NCI-H1092 treated with DMSO at 0.1 percent for 48 hours (cell line): ENCODE measurements at places on chromosomes 5 and 9.

DNA sequence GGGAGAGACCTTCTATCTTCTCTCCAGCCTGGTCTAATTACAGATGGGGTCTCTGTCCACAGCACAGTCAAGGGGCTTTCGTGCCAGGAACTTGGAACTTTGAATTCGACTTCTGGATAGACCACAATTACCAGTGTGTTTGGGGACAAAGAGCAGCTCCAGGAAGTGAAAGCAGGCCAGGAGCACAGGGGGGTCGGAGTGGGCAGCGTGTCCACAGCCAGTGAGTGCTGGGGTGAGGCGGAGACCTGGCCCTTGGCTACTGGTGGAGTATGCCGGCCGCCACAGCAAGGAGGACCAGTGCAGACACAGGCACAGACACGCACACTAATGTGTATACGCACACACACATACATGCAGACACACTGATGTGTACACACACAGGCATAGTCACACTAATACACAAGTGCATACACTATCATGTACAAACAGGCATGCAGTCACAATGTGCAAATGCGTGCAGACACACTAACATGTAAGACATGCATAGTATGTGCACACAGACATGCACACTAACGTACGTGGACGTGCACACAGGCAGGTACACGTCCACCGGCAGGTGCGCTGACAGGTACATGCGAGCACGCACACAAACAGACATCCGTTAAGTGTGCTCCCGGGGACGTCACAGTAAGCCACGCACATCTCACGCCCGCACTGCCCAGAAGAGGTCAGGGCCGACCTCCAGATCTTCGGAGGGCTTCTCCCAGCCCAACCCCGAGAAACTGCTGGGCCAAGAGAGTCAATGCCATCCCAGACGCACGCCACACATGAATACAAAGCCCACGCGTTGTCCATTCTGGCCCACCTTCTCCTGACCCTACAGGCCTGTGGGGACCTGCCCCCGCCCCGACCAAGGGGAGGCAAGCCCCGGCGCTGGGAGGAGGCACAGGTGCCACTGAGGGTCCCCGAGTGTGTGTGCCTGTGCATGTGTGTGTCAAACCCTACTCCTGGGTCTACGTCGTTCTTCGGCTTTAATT is 46.5 kb downstream of the NKD2 start:
- DNase-seq = no peak

GRCh38 chr5:76765249-76765648 is 49.3 kb downstream of the F2R start:
- no peak for DNase-seq

- no peak for DNase-seq
Measured at GRCh38 chr5:133602835-133603380, 9.4 kb downstream of the FSTL4 start.

DNA sequence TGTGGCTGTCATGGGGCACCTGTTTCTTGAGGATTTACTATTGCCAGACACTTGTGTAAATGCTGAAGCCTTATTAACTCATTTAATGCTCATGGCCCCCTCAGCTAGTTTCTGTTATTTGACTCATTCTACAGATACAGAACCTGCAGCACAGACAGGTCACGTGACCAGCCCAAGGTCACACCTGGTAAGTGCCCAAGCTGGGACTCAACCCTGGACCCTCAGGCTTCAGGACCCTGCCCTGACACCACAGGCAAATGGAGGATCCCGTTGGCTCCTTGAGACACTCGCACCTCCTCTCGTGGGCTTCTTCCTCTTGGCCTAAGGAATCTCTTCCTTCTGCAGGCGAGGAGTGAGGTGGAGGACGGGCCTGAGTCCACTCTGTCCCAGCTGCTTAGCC is 10.6 kb upstream of the NEURL1B start:
- DNase-seq = no peak

DNA sequence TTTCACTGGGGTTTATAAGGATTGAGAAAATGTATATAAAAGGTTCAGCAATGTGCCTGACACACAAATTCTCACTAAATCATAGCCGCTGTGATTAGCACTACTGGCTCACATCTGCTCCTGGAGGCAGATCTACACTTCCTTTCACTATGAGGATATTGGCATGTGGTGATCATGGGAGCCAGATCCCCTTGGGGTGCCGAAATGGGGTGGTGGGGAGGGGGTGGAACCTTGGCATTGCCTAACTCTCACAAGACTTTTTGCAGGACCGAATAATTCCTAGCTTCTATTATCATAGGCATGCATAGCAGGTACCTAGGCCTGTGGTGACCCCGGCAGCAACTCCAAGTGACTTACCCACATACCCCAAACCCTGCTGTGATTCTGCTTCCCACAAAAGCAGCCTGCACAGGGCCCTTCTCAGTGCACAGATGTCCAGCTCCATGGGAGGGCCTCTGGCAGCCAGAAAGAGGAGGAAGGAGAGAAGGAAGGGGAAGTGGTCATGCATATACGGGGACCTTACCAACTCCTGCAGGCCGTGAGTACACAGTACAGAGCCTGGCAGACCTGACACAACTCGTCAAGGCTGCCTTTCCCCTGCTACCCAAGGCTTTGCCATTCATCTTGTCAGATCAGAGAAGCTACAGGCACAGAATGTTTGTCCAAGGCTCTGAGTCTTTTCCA is 61.3 kb upstream of the IQGAP2 start:
- DNase-seq = no peak

DNA sequence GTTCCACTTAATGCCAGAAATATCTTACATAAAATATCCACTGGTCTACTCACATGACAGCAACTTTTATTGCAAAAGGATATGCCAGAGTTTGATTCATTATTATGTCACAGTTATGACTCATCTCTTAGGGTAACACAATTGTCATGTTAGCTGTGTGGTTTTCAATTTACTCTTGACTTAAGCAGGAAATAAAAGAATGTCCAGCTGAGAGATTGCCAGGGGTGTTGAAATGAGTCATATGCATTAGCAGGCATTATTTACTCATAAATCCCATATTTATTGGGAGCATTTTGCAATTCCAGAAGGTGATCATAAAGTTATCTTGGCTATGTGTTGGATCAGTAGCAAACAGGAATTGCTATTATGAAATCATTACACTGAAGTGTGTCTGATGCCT is 1164.6 kb upstream of the CDH18 start:
- DNase-seq = no peak

DNA sequence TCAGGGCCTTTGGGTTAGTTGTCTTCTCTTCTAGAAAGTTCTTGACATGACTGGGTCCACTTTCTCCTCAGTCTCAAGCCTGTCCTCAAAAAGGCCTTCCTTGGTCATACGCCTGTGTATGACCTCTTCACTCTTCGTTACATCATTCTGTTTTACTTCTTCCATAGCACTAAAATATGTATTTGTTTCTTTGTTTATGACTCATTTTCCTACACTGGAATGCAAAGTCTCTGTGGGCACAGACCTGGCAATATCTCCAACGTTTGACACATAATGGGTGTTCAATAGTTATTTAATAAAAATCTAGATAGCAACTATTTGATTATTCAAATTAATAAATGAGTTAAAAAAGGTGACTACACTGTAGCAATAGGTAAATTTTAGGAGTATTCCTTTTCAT is 85.1 kb downstream of the YIPF5 start:
- no peak for DNase-seq

DNA sequence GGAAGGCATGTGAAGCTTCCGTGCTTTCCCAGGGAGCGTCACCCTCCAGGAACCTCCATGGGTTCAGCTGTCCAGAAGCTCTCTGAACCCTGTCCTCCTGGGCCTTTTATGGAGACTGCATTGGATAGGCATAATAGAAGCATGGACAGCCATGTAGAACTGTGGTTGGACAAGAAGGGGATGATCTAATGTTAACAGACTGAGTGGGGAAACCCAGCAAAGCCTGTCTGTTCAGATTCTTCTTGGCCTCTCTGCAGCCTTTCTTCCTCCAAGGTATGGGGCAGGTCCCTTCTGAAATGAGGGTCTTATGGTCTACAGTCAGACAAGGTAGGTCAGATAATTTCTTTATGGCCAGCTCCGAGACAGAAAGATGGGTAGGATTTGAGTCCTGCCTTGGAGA is 59.1 kb upstream of the CTNNA1 start:
- no peak for DNase-seq

- no peak for DNase-seq
Measured at GRCh38 chr9:36153746-36154145, 15.4 kb upstream of the CCIN start.

DNA sequence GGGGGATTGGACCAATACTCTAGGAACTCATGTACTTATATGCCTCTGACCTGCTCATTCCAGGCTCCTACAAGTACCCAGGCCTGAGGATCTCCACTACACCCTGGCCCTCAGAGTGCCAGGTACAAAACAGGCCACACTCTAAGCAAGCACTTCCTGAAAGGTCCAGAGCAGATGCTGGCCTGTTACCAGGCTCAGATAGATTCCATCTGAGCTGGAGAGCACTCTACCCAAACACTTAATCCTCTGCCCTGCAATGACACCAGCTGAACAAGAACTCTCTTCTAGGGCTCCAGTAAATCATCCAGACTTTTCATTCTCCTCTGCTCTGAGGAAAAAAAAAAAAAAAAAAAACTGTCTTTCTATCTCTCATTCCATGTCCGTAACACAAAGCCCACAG is 2.9 kb downstream of the P4HA2 start:
- DNase-seq = no peak

DNA sequence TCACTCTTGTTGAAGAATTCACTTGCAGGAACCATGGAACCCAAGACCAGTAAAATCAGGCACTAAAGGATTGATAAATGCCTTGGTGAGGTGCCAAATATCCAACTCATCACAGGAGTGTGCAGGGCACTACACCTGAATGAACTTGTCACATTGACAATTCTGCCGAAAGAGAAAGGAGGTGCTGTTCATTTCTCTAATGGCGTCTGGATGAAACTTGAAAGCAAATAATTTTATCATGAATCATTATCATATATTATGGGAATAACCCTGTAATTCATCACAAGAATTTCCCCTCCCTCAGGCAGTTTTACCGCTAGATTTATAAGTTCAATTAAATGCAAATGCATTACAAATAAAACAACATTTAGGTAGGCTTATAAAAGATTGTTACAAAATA is 360.0 kb downstream of the GLIS3 start:
- no peak for DNase-seq

- no peak for DNase-seq
Measured at GRCh38 chr5:103442750-103443149, 119.8 kb downstream of the NUDT12 start.

DNA sequence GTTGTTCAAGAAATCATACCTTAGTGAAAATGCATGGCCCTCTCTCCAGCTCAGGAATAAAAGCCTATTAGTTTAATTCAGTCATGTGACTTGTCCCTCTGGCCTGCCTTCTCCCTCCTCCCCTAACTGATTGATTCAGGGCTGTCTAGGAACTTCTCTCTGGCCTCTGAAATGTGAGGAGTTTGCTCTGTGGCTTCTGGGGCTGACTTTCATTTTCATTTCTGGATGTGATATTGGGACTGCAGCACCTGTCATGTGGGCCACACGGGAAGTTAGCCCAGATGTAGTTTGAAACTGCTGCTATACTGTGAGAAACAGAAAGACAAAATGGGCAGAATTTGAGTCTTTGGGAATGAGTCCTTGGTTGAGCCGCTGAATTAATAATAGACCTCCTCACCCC is 44.8 kb downstream of the PARP8 start:
- DNase-seq = no peak

GRCh38 chr5:143309661-143310431 is 93.6 kb downstream of the NR3C1 start:
- no peak for DNase-seq

DNA sequence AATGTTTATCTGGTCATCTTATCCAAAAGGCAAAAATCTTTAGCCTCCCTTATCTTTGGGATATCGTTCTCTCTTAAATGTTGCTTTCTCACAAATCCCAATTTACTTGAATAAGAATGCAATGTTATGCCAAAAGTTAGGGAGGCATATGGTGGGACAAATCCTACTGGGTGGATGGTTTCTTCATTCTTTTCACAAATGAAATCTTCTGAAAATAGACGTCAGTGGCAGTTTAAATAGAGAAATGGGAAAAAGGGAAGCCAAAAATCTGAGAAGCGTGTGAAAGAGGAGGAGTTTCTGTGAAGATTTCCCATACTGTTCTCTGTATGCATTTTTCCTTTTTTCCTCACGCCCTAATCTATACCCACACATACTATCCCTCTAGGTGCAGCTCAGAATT is 2.5 kb upstream of the PCDHAC1 start:
- no peak for DNase-seq

GRCh38 chr5:164332349-164333196 is 827.2 kb downstream of the MAT2B start:
- DNase-seq = no peak

- peak; percentile 16 for DNase-seq
Measured at GRCh38 chr5:149584121-149584520, 2.8 kb downstream of the ARHGEF37 start.

- no peak for DNase-seq
Measured at GRCh38 chr5:33270671-33271070, 170.1 kb upstream of the TARS1 start.

DNA sequence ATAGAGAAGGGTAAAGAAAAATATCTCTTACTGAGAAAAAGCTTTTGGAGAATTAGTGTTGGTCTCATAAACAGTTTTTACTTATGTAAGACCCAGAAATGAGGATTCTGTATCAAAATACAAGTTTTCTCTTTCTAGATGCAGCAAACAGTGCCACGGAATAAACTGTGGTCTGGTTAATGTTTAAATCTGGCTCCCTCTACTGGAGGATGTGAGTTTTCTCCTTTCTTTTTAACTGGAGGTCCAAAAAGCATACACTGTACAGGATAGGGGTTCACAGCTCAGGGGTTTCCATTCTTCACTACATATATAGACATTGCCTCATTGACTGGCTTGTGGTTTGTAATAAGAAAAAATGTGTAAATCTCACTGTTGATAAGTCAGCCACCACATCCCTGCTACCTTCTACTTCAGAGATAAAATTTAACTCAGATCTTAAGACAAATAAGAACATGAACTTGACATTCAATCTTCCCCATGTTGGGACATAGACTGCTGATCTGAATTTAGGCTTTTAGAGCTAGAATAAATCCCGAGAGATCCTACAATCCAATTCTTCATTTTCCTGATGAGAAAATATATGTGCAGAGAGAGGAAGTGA is 98.9 kb downstream of the CFAP95 start:
- peak; percentile 78 for DNase-seq

DNA sequence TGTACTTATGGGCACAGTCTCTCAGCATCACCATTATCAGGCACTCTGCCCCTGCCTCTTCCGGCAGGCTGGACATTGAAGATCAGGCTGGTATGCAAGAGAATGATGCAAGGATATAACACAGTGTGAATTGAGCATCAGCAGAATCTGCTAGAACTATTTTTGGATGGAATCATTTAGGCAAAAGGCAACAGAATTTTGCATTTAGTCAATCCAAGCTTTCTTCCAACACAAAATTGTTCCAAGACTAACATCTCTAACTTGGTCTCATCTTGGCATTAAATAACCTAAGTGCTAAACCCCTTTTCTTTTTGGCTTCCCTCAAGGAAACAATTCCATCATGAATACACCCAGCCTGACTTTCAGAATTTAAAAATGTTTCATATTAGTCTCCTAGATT is 339.9 kb downstream of the PRELID2 start:
- DNase-seq = no peak
